ENCODE measurements at places on chromosomes 3 and 15.

- DNase-seq: no peak
These were observed 112.1 kb downstream of the IQSEC1 start for GRCh38 chr3:12961007-12961696.

DNA sequence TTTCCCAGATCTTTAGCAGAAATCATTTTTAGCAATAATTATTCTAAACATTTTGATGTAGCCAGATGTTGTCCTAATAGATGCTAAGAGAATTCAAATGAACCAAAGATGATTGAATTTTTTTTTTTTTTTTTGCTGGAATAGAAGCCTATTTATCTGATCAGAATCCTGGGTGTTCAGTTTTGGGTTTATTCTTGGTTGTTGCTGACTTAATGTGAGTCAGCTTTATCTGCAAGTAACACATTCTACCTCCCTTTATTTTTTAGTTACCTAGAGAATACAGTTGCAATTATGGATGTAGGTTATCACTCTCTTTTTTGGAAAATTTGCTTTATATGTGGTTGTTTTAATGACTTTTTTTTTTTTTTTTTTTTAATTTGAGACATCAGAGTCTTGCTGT, 6.4 kb downstream of the CEP97 start:
- no peak for DNase-seq

- no peak for DNase-seq
These were observed 86.5 kb downstream of the SEMA6D start for GRCh38 chr15:47803767-47804166.

DNA sequence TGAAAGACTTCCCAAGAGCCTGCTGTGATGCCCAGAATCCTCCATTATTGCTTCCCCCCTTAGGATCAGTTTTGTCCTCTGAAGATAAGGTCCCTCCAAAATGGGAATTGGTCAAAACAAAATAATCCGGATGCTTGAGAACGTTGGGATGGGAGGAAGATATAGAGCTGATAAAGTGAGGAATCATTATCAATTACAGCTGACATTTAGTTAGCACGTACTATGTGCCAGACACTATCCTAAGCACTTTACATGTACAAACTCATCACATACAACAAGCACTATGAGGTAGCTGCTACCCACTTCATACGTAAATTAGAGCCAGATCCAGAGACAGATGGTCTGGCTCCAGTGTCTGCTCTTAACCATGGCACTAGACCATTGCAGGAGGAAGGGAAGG, 6.6 kb upstream of the RPP25 start:
- DNase-seq: no peak

GRCh38 chr3:111621535-111621934, 26.4 kb upstream of the ZBED2 start:
- DNase-seq: no peak

DNA sequence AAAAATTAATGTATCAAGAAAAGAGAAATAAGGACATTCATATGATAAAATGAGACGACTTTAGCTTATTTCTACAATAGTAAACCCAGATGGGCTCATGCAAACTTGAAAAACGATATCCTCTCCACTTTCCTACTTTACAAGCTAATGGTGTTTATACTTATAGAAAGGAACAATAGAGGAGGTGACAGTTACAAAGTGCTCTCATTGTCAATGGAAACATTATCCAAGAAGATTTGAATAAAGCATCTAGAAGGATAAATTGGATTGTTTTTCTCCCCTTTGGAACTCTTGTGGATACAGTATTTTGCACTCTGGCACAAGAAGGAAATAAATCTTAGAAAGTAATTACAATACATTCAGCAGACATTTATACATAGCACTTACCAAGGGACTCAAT, 20.2 kb upstream of the CCDC66 start:
- DNase-seq: no peak
